ENCODE measurements at places on chromosomes 7 and 10.

GRCh38 chr10:4034907-4035598 lies 250.0 kb upstream of the KLF6 start:
- H3K27ac ChIP-seq, result peak overlapping the region; percentile 51
- H3K4me3 ChIP-seq, result peak overlapping the region; percentile 76
- DNase-seq, result no peak
- H3K27me3 ChIP-seq, result no peaks in the 10 kb centered on the region
- peaks cover 32% of the 10 kb centered on the region for H3K4me1 ChIP-seq
- H3K36me3 ChIP-seq, result no peaks in the 10 kb centered on the region

GRCh38 chr10:68800211-68800610 lies 27.1 kb upstream of the STOX1 start:
- H3K27ac ChIP-seq, result no peak overlapping the region
- H3K27me3 ChIP-seq, result no peaks in the 10 kb centered on the region
- peaks cover 4% of the 10 kb centered on the region for H3K4me1 ChIP-seq

- peak overlapping the region; percentile 85 for H3K4me3 ChIP-seq
- no peak for DNase-seq
- H3K27ac ChIP-seq, result peak overlapping the region; percentile 93
- H3K36me3 ChIP-seq, result peaks cover 55% of the 10 kb centered on the region
These were observed 148.9 kb downstream of the ARID5B start for GRCh38 chr10:62050346-62050892.

DNA sequence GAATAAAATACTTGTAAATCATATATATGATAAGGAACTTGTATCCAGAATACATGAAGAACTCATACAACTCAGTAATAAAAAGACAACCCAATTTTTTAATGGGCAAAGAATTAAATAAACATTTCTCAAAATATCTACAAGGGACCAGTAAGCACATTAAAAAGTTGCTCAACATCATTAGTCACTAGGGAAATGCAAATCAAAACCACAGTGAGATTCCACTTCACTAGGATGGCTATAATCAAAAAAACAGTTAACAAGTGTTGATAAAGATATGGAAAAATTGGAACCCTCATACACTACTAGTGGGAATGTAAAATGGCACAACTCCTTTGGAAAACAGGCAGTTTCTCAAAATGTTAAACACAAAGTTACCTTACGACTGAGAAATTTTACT lies 40.3 kb upstream of the YAE1 start:
- no peak overlapping the region for H3K27ac ChIP-seq
- H3K27me3 ChIP-seq, result peaks cover 14% of the 10 kb centered on the region
- H3K36me3 ChIP-seq, result no peaks in the 10 kb centered on the region
- no peak overlapping the region for H3K4me3 ChIP-seq
- H3K4me1 ChIP-seq, result no peaks in the 10 kb centered on the region

- no peak for DNase-seq
- peak overlapping the region; percentile 96 for H3K27ac ChIP-seq
- peaks cover 9% of the 10 kb centered on the region for H3K36me3 ChIP-seq
- peak overlapping the region; percentile 8 for H3K4me3 ChIP-seq
These were observed 229.3 kb downstream of the AUTS2 start for GRCh38 chr7:69827558-69827957.

DNA sequence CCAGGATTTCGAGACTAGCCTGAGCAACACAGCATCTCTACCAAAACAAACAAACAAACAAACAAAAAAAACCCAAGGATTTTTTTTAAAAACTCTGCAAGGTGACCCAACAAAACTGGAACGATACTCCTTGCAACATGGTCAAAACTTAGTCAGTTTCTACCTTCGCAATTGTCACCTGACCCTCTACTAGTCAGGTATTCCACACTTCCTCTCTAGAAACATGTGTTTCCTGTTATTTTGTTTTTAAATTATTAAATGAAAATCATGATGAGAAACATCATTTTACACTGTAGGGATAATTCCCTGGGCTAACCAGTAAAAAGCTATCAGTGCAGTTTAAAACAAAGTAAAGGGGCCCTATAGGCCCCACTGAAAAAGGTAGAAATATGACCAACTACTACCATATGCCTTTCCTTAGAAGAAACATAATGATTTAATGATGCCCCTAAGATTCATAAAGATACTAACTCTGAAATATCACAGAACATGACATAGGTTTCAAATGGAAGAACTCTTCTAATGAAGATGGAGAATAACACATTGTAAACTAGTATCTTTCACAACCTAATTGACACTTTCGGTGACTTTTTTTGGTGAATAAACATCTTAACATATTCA lies 8.7 kb downstream of the BRAF start:
- H3K27me3 ChIP-seq, result no peaks in the 10 kb centered on the region
- no peak overlapping the region for H3K27ac ChIP-seq
- H3K4me1 ChIP-seq, result peaks cover 72% of the 10 kb centered on the region
- no peak overlapping the region for H3K4me3 ChIP-seq
- no peak for DNase-seq

DNA sequence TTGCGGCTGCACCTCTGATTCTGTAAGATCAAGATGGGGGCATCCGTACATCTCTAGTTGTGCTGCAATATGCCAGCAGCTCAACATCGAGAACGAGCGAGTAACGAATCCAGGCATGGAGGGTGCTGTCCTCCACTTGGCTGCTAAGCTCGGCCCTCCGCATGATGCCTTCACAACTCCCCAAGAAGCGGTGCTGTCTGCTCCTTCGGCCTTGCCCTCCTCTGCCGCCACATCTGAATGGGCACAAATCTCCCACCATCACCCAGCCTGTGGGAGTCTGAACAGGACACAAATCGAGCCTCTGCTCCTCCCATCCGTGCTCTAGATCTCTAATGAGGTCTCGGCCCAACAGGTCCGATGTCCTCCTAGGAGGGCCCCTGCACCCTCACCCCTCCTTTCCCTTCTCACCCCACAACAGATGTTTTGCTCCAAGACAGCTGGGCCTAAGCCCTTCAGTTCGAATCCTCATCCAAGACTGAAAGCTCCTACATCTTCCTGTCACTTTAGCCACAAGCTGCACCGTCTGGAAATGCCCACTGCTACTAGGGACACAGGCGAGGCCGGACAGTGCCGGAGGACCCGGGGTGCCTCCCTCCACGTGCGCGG lies 86.7 kb downstream of the ZNF33B start:
- peak overlapping the region; percentile 96 for H3K4me3 ChIP-seq
- H3K27me3 ChIP-seq, result no peaks in the 10 kb centered on the region
- DNase-seq, result no peak
- peaks cover 41% of the 10 kb centered on the region for H3K4me1 ChIP-seq
- peak overlapping the region; percentile 89 for H3K27ac ChIP-seq

- H3K27ac ChIP-seq, result peak overlapping the region; percentile 82
- DNase-seq, result no peak
- H3K4me1 ChIP-seq, result peaks cover 77% of the 10 kb centered on the region
- no peaks in the 10 kb centered on the region for H3K27me3 ChIP-seq
- no peaks in the 10 kb centered on the region for H3K36me3 ChIP-seq
- peak overlapping the region; percentile 21 for H3K4me3 ChIP-seq
These were observed 197.3 kb downstream of the PRPF18 start for GRCh38 chr10:13784067-13784466.

DNA sequence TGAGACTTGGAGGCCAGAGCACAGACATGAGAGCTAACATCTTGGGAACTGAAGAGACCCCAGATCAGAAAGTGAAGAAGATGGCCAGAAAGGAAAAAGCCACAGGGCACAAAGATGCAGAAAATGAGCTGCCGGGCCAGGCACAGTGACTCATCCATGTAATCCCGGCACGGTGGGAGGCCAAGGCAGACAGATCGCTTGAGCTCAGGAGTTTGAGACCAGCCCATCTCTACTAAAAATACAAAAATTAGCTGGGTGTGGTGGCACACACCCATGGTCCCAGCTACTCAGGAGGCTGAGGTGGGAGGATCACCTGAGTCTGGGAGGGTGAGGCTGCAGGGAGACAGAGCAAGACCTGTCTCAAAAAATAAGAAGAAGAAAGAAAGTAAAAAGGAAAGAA lies 81.4 kb upstream of the MGMT start:
- peaks cover 3% of the 10 kb centered on the region for H3K27me3 ChIP-seq
- no peak overlapping the region for H3K27ac ChIP-seq

DNA sequence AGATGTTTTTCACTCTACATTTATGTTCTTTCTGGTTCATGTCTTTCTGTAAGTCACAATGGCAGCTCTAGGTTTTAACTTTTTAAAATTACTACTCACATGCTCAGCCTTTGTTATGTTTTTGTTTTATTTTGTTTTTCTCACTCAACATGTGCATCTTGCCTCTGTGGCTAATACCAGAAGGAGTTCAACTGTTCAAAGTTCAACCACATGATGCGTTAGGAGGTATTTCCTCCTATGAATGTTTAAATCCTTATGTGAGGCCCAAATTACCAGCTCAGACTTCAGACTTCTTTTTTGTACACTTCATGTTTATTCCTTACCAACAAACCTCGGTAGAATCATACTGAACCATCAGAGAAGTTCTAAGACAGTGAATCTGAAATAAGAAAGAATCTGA lies 151.6 kb downstream of the MALRD1 start:
- H3K27ac ChIP-seq, result no peak overlapping the region
- H3K4me3 ChIP-seq, result no peak overlapping the region
- DNase-seq, result no peak

- DNase-seq, result no peak
- H3K4me3 ChIP-seq, result no peak overlapping the region
- no peaks in the 10 kb centered on the region for H3K4me1 ChIP-seq
- H3K36me3 ChIP-seq, result no peaks in the 10 kb centered on the region
- no peaks in the 10 kb centered on the region for H3K27me3 ChIP-seq
- H3K27ac ChIP-seq, result no peak overlapping the region
These were observed 314.6 kb downstream of the CXCL12 start for GRCh38 chr10:44070282-44070681.

GRCh38 chr7:137613006-137613525 lies 233.7 kb downstream of the DGKI start:
- H3K27me3 ChIP-seq, result peaks cover 2% of the 10 kb centered on the region
- no peaks in the 10 kb centered on the region for H3K36me3 ChIP-seq
- no peak overlapping the region for H3K4me3 ChIP-seq
- H3K4me1 ChIP-seq, result no peaks in the 10 kb centered on the region
- H3K27ac ChIP-seq, result no peak overlapping the region

GRCh38 chr10:13630231-13630630 lies 43.5 kb downstream of the PRPF18 start:
- no peak overlapping the region for H3K27ac ChIP-seq
- DNase-seq, result no peak
- no peak overlapping the region for H3K4me3 ChIP-seq
- H3K4me1 ChIP-seq, result peaks cover 11% of the 10 kb centered on the region
- H3K36me3 ChIP-seq, result peaks cover 55% of the 10 kb centered on the region
- no peaks in the 10 kb centered on the region for H3K27me3 ChIP-seq

DNA sequence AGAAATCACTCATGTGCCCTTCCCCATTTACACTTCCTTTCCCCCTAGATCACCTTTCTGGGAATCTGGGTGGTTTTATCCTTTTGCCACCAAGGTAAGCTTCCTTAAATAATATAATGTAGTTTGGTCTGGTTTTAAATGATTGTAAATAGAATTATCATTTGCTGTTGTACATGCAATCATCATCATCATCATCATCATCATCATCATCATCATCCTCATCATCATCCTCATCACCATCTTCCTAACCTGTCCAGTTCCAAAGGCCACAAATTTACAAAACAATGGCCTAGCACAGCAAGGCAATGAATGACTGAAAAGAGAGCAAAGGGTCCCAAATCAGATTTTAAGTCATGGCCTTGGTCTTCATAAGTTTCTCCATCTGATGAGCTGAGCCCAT lies 329.7 kb downstream of the PLXNA4 start:
- DNase-seq, result no peak
- H3K27me3 ChIP-seq, result no peaks in the 10 kb centered on the region
- no peak overlapping the region for H3K27ac ChIP-seq
- H3K36me3 ChIP-seq, result no peaks in the 10 kb centered on the region
- no peaks in the 10 kb centered on the region for H3K4me1 ChIP-seq

GRCh38 chr10:120641695-120642094 lies 184.7 kb downstream of the PLPP4 start:
- H3K27me3 ChIP-seq, result peaks cover 7% of the 10 kb centered on the region
- H3K27ac ChIP-seq, result no peak overlapping the region
- no peak for DNase-seq
- H3K4me3 ChIP-seq, result no peak overlapping the region
- H3K36me3 ChIP-seq, result no peaks in the 10 kb centered on the region

- DNase-seq, result no peak
- H3K27ac ChIP-seq, result no peak overlapping the region
- H3K36me3 ChIP-seq, result peaks cover 48% of the 10 kb centered on the region
- H3K4me3 ChIP-seq, result no peak overlapping the region
- H3K27me3 ChIP-seq, result no peaks in the 10 kb centered on the region
These were observed 7.7 kb upstream of the ZNF783 start for GRCh38 chr7:149254181-149254858.

- DNase-seq, result no peak
- no peaks in the 10 kb centered on the region for H3K4me1 ChIP-seq
- no peak overlapping the region for H3K27ac ChIP-seq
- H3K27me3 ChIP-seq, result peaks cover 14% of the 10 kb centered on the region
These were observed 213.7 kb downstream of the GLI3 start for GRCh38 chr7:42023262-42023661.

GRCh38 chr10:68870061-68870460 lies 31.1 kb upstream of the DDX50 start:
- H3K27me3 ChIP-seq, result no peaks in the 10 kb centered on the region
- DNase-seq, result no peak
- no peaks in the 10 kb centered on the region for H3K36me3 ChIP-seq
- H3K4me1 ChIP-seq, result no peaks in the 10 kb centered on the region
- H3K27ac ChIP-seq, result no peak overlapping the region

DNA sequence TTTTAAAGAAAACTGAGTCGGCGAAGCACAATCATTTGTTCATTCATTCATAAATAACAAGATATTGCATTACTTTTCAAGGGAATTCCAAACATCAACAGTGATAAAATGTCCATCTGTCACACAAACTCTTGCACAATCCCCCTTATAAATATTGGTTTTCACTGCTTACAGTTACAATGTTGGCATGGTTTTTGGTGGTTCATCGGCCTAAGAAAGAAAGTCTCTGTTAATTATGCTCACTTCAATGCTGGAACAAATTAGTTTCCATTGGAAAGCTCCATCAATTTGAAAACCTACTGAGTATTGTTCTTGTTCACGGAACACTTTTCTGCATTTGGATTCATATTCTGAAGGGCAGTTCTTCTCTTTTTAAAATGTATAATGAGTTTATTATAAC lies 188.5 kb downstream of the JAZF1 start:
- no peak overlapping the region for H3K27ac ChIP-seq
- peaks cover 23% of the 10 kb centered on the region for H3K4me1 ChIP-seq
- no peak overlapping the region for H3K4me3 ChIP-seq
- H3K36me3 ChIP-seq, result peaks cover 56% of the 10 kb centered on the region
- no peaks in the 10 kb centered on the region for H3K27me3 ChIP-seq
- no peak for DNase-seq

DNA sequence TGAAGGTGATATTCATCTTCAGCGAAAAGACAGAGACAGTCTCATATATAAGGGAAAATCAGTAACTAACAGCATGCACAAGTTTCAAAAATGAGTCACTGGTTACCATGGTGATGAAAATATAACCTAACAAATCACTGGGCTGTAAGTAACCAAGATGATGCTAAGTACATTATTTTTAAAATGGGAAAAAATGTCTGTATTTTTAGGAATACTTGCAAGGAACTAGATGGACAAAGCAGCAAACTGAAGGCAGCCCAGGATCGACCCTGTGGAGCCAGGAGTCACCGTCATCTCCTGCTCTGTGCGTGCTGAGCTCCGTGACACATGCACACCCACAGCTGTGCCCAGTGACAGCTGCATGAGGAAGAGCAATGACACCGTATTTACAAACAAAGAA lies 137.3 kb downstream of the ELMO1 start:
- no peak overlapping the region for H3K4me3 ChIP-seq
- H3K27me3 ChIP-seq, result no peaks in the 10 kb centered on the region
- peaks cover 68% of the 10 kb centered on the region for H3K36me3 ChIP-seq
- peaks cover 73% of the 10 kb centered on the region for H3K4me1 ChIP-seq
- no peak for DNase-seq

GRCh38 chr10:97059006-97059871 lies 126.5 kb downstream of the SLIT1 start:
- no peak for DNase-seq
- no peak overlapping the region for H3K4me3 ChIP-seq
- no peaks in the 10 kb centered on the region for H3K4me1 ChIP-seq
- no peaks in the 10 kb centered on the region for H3K36me3 ChIP-seq
- H3K27me3 ChIP-seq, result peaks cover 5% of the 10 kb centered on the region
- H3K27ac ChIP-seq, result no peak overlapping the region
